ENCODE measurements at places on chromosomes 1 and 21.

- no peak for DNase-seq
Measured at GRCh38 chr1:51928896-51929295, 50.4 kb upstream of the NRDC start.

DNA sequence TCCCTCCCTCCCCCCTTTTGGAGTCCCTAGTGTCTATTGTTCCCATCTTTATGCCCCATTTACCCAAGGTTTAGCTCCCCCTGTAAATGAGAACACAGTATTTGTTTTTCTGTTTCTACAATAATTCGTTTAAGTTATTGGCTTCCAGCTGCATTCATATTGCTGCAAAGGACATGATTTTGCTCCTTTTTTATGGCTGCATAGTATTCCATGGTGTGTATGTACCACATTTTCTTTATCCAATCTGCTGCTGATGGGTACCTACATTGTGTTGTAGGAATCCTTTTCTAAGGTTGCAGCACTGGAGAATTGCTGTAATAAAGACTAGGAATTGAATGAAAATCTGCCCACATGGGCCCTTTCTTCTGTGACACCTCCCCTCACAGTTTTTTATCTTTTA lies 6.8 kb downstream of the SLC25A24 start:
- no peak for DNase-seq

DNA sequence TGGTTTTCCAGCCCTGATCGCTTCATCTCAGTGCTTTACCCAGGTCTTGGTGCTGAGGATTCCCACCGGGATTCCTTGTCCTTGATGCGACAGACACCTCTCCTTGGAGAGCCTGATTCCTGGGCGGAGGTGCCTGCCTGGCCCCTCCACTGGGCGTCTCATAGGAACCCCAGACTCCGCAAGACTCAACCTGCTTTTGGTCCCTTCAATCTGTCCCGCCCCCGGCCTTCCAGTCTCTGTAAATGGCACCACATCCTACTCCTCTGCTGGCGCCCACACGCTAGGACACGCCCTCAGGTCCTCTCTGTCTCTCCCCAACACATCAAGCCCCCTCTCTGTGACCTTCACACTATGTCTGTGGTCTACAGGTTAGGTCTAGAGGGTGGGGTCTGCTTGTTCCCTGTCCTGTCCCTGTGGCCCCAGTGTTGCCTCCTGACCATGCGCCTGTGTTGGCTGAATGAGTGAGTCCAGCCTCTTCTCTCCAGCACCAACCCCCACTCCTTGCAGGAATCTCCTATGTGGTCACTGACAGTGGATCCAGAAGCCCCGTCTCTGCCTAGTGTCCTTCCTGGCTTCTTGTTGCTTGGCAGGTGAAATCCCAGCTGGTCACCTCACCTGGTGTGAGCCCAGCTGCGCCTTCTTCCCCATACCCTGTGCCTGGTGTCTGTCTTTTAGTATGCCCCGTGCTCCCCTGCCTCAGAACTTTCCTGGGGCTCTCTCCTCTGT lies 119.7 kb upstream of the C1orf174 start:
- DNase-seq, result peak; percentile 41

DNA sequence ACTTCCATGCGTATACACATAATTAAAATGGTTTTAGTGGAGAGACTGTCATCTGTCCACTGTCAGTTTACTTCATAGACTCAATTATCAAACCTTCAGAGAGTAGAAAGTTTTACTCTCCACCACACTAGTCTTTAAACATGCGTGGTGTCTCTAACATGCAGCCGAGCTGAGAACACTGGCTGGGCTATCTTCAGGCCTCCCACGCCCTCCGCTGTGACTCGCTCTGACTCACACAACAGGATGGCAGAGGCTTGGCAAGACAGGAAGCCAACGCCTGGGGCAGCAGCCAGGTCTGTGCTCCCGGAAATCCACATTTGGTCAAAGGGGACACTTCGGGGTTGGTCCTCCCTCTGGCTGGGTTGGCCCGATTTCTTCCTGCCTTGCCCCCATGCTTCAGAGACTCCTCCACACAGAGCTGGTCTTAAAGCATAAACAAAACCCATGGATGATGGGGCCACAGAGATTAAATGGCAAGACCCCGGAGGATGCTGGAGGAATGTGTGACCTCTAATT lies 22.7 kb upstream of the IFNGR2 start:
- DNase-seq, result peak; percentile 95

GRCh38 chr1:167722152-167722869 lies 529 bp downstream of the MPZL1 start:
- DNase-seq, result peak; percentile 72

DNA sequence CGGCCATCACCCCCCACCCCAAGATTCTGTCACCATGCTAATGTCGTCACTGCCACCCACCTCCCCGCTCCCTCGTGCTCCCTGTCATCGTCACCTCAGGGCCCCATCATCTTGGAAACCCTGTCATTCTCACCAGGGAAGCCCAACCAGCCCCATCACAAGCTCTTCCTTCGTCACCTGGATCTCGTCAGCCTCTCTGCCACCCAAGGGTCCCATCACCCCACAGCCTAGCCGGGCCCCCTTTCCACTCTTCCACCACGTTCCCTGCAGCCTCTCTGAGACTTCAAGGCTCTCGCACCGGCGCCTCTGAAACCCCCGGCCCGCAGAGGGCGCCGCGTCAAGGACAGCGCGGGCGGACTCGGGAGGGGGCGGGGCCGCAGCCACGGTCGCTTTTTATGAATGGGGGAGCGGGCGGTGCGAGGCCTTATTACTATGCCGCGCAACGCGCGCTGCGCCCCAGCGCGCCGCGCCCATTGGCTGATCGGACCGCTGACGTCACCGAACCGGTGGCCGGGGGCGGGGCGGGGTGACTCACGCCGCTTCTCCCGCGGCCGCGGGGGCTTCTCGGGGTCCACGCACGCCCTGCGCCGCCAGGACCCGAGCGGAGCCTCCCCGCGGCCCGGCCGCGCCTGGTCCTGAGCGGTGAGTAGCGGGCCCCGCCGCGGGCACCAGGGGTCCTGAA lies at the start of gene GPR3:
Gene GPR3, plus strand, starts transcription at position 527 of the 682 bp plus-strand sequence. CDS start 1,177 bp downstream, outside the sequence.
- DNase-seq, result peak; percentile 98

DNA sequence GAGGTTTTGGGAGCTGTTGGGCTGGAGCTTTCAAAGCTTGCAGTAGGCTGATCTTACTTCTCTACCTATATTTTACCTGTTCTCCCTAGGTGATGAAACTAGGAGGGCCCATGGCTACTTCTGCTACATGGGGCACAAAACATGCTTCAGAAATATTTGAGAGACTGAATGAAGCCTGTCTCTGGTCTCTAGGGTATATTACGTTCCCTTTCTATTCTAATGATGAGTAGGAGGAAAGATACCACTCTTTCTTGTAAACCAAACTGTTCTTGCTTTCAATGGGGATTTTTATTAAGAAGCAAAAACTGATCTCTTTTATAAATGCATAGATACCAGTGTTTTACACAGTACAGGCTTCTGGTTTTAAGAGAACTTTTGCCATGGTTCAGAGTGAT lies 103.1 kb downstream of the GALNT2 start:
- DNase-seq, result no peak

DNA sequence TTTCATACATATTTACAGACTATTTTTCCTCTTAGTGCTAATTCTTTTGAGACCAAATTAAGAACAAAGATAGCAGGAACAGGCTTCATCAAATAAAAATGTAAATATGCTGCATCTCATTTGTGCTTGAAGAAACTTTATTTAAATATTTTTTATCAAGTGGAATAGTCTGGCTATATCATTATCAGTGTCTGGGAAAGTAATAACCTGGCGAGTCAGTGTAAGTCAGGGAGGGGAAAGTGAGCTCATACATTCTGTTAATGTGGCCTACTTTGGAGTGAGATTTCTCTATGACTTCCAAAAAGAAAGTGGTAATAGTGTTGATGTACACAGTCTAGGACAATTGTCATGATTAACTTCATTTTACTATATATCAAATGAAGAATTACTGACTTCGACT lies 1045.1 kb downstream of the ADGRL2 start:
- no peak for DNase-seq

GRCh38 chr1:169368406-169368769 lies 393 bp downstream of the BLZF1 start:
- DNase-seq, result peak; percentile 76

DNA sequence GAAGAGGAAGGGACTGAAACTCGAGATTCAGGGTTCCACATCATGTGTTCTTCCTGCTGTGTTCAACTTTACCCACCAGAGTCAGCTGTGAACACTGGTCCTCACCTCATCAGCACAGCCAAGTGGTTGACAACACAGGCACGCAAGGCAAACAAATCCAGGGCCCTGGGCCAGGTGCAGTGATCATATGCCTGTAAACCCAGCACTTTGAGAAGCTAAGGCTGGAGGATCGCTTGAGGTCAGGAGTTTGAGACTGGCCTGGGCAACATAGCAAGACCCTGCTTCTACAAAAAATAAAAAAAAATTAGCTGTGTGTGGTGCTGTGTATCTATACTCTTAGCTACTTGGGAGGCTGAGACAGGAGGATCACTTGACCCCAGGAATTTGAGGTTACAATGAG lies 8.4 kb upstream of the XKR8 start:
- no peak for DNase-seq

DNA sequence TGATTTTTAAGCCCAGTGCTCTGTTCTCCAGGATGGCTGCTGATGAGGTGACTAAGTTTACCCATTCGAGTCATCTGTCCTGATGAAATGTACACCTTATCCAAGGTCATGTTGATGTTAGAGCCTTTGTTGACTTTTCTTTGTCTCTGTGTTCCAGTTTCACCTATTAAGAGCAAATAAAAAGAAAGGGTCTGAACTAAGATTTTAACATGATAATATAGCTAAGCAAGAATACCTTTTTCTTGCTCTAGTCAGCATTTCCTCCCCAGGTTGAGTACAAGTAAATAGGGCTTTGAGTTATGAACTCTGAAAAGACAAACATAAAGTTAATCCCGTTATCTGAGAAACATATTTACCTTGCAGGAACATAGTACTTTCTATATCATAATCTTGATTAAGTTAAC lies 52.1 kb upstream of the GPR88 start:
- DNase-seq, result no peak

DNA sequence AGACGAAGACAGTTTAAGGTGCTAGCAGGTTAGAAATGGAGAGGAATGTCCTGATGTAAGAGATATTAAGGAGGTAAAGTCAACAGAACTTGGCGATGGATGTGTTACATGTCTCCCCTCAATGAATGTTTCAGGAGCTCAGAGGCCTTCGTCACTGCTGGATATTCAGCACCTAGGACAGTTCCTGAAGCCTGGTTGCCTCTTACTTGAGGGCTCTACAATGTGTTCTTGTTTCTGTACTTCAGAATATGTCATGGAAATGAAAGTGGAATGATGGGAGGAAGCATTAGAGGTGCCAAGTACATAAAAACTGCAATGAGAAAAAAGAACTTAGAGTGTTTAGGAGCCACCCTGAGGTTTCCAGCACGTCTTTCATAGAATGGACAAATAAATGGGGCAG lies 17.7 kb downstream of the TNR start:
- DNase-seq, result no peak

GRCh38 chr1:197761654-197762053 lies 13.6 kb downstream of the DENND1B start:
- DNase-seq, result no peak

DNA sequence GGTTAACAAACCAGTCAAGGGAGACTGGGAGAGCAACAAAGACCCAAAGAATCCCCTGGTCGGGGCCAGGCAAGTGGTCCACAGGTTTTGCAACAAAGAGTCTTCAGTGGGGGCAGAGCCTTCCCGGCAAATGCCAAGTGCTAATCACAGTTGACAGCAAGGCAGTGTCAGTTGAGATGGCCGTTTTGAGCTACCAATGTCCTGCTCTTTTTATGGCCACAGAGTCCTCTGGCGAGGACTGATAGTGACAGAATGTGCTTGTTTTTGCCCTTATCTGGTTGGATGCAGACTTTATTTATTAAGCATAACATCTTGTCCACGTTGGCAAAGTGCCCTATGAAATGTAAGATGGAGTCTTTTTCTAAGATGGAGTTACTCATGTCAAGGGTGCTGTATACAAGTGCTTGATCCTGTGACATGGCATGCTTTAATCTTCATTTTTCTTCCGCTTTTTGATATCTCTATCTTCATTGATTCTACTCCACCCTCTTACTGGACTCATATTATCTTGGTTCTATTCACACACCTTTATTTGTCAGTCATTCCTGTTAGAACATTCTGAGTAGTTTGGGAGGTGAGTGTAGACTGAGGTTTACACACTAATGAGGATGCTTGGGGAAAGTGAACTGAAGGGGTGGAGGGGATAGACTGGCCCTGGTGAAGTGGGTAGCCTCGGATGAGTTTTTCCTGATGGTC lies 51.8 kb downstream of the KCNK1 start:
- no peak for DNase-seq

- DNase-seq, result peak; percentile 78
Measured at GRCh38 chr1:152013664-152014237, 20.1 kb upstream of the S100A10 start.

DNA sequence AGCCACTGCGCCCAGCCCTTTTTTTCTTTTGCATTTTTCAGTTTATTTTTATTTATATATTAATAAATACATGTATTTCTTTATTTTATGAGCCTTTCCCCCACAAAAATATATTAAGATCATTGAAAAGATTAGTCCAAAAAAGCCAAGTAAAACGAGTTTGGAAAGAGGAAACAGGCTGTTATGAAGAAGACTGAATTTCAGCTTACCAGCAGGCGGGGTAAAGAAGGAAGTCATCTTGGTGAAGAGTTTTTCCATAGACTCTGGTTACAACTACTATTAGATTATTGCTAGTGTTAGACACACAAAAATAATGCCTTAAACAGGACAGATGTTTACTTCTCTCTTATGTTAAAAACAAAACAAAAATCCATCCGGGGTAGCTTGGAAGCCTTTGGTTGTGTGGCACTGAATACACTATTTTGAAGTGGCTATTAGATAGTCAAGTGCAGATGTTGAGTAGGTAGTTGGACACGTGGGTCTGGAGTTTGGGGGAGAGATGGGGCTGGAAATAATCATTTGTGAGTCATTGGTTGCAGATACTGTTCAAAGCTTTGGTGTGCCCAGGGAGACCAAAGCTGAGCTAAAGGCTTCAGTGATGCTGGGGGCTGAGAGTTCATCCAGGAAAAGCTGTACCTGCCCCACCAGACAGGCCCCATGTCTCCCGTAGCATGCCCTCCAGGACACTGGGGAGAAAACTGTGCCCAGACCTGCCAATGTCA lies 8.7 kb upstream of the LRRC71 start:
- no peak for DNase-seq
